ENCODE measurements at places on chromosomes 7 and 10.

- DNase-seq = no peak
Measured at GRCh38 chr7:33909318-33909717, 4.0 kb downstream of the BMPER start.

DNA sequence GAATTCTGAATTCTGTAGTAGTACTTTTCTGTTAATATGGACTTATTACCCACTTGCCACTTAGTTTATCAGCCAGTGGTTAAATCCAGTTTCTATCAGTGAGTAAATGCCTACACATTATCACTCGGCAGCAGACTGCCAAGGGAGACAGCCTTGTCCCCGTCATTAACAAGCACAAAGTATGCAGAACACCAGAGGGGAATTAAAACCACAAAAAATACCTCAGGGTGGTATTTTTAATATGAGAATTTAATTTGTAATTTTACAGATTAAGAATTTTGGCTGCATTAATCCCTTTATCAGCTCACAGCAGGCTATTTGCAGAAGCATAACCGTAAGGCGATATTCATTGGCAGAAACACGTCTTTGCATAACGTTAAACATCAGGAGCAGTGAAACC, 150.0 kb upstream of the FZD1 start:
- DNase-seq = no peak

DNA sequence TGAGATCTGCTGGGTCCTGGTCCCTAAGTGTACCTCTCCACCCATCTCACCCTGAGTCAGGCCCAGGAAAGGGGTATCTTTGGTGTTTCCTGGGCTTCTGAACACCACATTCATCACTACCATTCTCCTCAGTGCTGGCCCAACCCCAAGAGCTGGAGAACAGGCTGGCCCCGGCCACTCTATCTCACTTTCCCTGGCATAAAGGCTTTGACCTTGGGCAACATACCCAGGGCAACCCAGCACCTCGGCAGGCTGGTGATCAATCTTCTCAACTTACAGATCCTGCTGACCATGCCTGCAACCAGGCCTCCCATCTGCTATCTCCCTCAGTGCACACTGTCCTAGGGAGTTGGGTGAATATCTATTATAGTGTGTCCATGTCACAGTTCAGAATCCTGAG, 2.1 kb downstream of the VSIR start:
- no peak for DNase-seq

- DNase-seq = no peak
Measured at GRCh38 chr7:27133409-27134231, 3.1 kb upstream of the HOXA4 start.

- DNase-seq = no peak
Measured at GRCh38 chr10:3584926-3585784, 199.9 kb downstream of the KLF6 start.

DNA sequence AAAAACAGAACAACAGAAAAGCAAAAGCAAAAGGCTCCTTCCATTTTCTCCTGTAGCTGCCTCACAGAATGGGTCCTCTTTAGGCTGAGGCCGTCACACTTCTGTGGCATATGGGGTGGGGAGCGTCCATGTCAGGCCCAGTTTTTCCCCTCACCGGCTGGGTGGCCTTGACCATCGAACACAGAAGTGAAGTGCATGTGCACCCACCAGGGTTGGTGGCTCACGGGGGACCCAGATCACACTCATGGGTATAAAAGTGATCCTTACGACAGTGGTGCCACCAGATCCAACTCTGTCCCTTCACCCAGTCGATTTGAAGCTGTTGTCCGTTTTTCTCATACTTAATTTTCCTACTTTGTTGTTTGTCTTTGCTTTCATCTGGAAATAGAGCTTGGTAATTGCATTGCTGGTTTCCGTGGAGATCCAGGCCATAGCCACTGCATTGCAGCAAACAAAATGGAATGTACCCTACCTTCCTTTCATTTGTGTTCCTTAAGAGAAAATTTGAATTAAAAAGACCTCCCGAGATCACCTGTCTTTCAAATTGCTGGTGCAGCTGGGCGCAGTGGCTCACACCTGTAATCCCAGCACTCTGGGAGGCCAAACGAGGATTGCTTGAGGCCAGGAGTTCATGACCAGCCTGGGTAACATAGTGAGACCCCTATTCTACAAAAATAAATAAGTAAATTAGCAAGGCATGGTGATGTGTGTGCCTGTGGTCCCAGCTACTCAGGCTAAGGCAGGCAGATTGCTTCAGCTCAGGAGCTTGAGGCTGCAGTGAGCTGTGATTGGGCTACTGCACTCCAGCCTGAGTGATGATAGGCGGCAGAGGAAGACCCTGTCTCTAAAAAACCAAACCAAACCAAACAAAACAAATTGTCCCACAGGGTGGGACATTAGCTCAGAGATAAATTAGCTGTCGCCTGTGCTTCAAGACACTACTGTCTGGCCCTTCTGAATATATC, 10.7 kb upstream of the GJD4 start:
- DNase-seq = no peak

DNA sequence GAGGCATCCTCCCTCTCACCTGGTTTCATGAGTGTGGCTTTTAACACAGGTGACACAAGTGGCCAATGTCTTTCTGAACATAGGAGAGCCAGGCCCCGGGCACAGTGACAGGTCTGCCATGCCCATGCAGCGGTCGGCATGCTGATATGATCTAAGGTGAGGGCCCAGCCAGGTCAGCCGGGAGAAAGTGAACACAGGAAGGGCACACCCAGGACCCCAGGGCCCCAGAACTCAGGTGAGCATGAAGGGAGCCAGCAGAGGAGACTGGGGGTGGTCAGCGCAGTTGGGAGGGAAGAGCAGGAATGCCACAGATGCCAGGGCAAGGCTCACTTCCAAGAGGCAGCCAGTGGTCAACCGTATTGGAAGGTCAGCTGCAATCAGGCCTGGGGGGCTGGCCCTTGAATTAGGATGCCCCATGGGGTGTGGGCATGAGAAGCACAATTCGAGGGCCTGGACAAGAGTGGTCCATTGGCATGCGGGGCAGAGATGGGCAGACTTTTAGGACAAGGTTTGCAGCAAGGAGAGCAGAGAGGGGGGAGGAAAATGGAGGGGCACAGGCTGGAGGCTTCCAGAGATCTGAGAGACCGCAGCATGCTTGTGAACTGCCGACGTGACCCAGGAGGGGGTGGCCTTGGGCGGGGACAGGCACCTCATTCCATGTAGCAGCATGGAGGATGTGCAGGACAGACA, 3.9 kb upstream of the INPP5A start:
- no peak for DNase-seq

- DNase-seq = no peak
Measured at GRCh38 chr10:43170491-43170890, 32.2 kb downstream of the CSGALNACT2 start.

DNA sequence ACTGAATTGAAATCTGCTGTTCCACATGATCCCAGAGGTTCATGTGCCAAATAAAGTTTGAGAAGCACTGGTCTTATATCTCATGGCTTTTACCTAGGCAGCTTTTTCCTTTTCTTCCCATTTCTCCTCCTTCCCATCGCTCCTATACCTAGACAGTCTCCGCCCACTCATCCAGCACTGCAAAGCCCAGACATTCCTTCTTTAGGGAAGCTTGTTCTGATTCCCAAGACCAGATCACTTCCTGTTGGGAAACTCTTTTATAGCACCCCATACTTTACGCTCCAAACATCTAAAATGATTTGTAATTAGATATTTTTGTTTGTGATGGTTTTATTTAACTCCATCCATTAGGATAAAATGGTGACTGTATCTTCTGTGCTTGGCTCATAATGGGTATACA, 75.9 kb downstream of the BMPER start:
- DNase-seq = no peak

GRCh38 chr7:31253532-31253931, 87.0 kb downstream of the NEUROD6 start:
- DNase-seq = no peak

- DNase-seq = peak; percentile 46
Measured at GRCh38 chr7:118003476-118003875, 130.2 kb upstream of the CTTNBP2 start.

DNA sequence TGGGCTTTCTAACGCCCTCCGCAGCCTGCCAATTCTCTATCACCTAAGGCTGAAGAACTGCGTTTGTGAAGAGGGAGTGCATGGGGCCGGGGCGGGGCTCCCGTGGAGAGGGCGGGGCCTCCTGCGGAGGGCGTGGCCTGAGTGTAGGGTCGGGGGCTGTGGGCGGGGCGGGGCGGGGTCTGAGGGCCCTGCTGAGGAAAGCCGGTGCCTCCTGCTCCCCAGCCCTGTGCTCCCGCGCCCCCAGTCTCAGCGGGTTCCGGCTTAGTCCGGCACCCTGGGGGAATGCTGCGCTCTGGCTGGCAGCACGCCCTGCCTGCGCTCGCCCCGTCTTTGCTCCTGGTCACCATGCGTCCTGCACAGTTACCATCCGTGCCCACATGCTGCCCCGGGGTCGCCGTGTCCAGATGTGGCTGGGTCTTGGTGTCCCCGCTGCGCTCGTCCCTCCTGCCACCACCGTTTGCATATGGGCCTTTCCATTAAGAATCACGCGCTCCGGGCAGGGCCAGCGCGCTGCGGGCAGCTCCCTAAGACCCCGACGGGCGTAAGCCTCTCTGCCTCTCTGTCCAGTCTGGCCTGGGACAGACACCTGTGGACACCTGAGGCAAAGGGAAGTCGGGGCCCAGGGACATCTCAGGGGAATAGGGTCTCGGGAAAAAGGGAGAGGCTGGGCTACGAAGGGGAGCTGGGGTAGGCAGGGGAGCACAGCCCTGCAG, 144.0 kb upstream of the RET start:
- no peak for DNase-seq

Data from GDM1 (cell line).